ENCODE measurements at places on chromosomes 5 and 9. TPM values are rescaled to one million over a fixed set of nuclear protein-coding genes. Genes with fewer than 3 reads are reported as not detected.

Gene REEP2
- polyA plus RNA-seq, result 10.8 TPM

Gene SUSD3
- polyA plus RNA-seq, result 9.1 TPM

Gene TLE1
- 69.7 TPM for polyA plus RNA-seq

Gene BTNL3
- 0.10 TPM for polyA plus RNA-seq

Gene TMC1
- 0.69 TPM for polyA plus RNA-seq

Gene CDC25C
- 7.6 TPM for polyA plus RNA-seq

Gene IL13
- not detected for polyA plus RNA-seq

Gene FAM221B
- polyA plus RNA-seq, result 0.10 TPM

Gene GOLGA1
- polyA plus RNA-seq, result 15.3 TPM

Gene CCNI2
- polyA plus RNA-seq, result 3.5 TPM

- DNase-seq, result no peak
Observed at GRCh38 chr9:12689233-12689632, 4.0 kb upstream of the TYRP1 start.

- DNase-seq, result peak; percentile 34
Observed at GRCh38 chr9:36961561-36962325, 72.3 kb downstream of the PAX5 start.

DNA sequence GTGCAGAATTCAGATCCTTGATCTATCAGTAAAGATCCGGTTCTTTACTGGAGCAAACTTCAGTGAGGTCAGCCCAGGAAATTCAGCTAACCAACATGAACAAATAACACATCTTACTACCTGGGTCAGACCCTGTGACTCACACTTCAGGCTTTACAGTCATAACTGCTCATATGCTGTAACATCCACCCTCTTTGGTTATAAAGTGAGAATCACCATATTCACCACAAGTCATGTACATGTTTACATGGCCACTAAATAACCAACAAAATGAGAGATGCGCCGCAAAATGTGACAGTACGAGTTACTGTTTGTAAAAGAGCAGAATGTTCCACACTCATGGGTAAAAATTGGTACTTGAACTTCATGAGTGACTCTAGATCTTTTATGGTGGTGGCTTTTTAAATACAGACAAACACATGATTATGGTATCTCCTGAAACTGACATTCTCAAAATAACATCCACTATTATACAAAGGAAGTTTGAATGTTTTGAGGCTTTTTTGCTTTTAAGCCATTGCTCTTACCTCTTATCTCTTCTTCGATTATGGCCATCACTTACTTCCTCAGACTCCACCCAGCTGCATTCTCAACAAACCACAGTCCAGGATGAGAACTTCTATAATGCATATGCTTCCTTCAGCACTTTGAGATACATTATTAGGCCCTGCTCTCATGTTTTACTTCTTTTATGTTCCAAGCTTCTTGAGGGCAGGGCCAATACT lies 516.6 kb downstream of the RAB3C start:
- DNase-seq, result no peak

GRCh38 chr9:103734471-103734870 lies 359.6 kb upstream of the SMC2 start:
- DNase-seq, result no peak

- no peak for DNase-seq
Observed at GRCh38 chr5:140565024-140565779, 574 bp downstream of the SLC35A4 start.

DNA sequence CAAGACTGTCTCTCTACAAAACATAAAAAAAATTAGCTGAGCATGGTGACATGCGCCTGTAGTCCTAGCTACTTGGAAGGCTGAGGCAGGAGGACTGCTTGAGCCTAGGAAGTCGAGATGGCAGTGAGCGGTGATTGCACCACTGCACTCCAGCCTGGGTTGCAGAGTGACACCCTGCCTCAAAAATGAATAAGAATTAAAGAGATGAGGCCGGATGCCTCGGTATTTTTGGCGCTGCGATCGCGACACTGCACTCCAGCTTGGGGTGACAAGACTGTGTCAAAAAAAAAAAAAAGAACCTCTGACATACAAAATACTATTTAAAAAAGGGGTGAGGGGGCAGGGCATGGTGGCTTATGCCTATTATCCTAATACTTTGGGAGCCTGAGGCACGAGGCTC lies 7.3 kb downstream of the GPBP1 start:
- DNase-seq, result no peak

- no peak for DNase-seq
Observed at GRCh38 chr5:73351593-73351992, 97.0 kb downstream of the FOXD1 start.

- DNase-seq, result no peak
Observed at GRCh38 chr5:102722931-102723330, 32.2 kb upstream of the PAM start.

- no peak for DNase-seq
Observed at GRCh38 chr5:41637424-41637823, 127.0 kb upstream of the PLCXD3 start.

DNA sequence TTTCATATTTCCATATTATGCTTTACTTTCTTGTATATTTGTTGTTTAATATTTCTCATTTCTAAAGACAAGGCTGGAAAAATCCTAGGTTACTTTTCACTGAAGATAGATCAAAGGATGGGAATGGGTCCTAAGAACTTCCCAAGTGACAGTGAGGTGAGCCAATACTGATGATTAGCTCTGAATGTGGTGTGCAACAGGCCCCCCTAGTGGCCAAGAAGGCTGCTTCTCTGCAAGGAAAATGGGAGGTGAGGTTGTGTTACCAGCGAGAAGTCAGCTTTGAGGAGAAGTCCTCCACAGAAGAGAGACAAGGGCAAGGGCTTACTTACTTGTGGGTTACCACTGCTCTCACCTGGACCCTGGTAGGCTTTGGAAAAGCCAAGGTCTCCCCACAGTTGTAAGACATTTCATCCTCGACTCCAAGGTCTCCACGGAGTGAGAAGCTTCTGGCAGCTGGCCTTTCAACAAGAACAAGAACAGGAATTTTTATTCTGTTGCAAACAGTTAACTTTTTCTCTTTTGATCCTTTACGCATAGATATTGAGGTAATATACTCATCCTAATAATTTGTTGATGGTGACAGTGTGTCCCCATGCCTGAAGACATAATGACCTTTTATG lies 69.9 kb downstream of the MAMDC2 start:
- DNase-seq, result peak; percentile 12

GRCh38 chr5:141258948-141259347 lies 13.8 kb downstream of the PCDHB15 start:
- no peak for DNase-seq

DNA sequence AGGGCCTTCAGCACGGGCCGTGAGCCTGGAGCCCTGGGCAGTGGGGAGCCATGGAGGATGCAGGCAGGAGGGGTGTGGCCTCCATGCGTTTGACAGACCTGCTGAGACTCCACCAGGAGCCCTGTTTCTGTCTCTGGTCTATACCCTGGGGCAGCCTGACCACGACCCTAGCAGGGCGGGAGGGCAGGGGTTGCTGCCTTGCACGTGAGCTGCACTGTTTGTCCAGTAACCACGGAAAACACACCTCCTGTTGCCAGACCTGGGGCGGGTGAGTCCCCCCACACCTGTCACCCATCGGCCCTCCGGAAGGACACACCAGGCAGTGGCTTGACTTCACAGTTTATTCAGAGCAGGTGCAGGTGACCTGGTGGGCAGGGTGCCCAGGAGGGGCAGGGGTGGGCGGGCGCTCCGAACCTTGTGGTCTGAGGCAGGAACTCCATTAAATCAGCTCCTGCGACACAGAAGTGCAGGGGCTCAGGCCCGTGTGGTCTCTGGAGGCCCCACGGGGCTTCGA lies 3.9 kb downstream of the LCN8 start:
- DNase-seq, result no peak

DNA sequence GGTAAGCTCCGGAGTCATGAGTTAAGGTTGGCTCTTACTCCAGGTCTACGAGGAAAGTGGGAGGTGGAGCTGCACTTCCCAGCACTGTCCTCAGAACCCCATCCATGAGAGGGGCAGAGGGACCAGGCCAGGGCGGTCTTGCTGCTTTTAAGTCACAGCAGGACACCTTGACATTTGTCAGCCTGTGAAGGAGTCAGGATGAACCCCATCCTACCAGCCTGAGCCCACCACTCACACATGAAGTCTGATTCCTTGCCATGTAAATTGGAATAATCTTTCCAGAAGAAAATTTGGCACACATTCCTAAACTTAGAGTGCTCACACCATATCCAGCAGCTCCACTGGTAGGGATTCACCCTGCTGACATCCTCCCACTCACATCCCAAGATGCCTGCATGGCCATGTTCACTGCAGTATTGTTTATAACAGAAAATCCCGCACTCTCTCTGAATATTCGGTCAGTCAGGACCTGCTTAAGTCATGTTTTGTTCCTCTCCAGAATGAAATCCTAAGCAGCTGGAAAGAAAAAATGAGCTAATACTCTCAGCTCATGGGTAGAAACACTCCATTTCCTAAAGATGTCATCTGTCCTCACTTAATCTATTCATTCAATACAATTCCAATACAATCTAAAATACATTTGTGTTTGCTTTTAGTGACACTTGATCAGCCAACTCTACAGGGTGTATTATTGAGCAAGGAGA lies 79.3 kb upstream of the COL5A1 start:
- DNase-seq, result no peak

DNA sequence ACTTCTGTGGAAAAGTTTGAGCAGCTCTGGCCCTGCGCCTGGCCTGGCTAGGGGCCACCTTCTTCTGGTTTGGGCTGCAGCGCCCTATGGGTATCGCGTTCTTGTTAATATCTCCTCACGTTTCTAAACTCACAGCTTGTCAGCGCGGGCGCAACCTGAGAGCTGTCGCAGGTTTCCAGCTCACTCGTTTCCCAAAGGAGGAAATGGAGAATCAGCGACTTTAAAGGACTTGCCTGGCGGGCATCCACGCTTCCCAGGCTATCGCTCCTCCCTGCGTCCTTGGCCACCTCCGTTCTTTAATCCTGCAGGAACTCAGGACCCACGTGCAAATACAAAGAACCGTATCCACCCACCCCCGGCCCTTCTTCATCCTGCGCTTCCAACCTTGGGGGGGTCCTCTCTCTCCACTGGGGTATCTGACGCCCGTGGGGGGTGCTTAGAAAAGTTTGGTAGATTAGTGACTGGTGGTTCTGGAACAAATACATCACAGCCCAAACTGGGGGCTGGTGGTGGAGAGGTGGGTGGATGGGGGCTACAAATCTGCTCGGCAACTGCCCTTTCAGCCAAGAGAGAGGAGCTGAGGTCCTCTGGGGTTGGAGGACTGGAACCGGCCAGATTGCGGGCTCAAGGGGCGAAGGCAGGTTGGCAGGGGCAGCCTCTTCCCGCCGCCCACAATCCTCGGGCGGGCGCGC lies 578 bp upstream of the PSAT1 start:
- no peak for DNase-seq

DNA sequence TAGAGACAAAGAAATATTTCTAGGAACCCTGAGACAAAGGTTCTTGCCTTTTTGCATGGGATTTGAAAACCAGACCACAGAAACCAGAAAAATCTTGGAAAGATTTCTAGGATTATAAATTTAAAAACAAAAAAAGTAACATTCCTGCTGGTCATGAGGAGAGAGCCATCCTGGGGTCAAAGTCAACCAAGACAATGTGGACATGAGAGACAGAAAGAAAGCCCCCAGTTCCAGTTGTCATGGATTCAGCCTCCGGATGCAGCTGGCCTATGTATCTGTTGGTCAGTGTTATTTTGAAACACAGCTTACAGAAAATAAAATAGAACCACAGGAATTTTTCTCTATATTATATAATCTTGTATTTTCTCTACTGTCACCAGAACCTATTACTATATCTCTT lies 24.4 kb upstream of the RGMB start:
- DNase-seq, result no peak

GRCh38 chr9:33175649-33176325 lies 8.7 kb upstream of the B4GALT1 start:
- no peak for DNase-seq

DNA sequence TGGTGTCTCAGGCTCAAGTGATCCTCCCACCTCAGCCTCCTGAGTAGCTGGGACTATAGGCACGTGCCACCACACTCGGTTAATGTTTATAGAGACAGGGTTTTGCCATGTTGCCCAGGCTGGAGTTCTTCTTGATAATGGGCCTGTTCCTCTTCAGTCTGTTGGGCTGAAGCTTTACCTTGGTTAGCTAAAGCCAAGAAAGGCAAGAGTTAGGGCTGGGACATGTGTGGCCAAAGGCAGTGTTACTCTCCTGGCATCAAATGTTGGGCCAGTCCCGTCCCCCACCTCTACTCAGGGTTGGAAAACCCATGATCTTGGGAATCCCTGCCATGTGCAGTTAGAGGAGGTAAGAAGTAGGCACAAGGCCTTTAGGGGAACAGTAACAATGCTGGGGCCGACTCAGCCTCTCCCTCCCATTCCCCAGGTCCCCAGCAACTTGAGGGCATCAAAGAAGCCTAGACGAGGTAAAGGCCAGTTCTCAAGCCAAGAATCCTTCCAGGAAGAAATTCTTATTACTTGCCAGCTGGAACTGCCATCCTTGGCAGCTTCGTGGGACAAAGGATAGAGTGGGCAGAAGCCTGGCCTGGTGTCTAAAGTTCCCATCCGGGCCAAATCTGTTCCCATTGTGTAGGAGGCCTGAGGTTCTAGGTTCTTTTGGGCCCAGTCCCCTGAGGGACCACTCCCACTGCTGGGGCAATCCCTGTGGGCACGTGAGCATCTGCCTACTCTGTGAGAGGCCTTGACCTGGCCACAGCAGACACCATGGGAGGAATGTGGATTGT lies 4.5 kb downstream of the EGR1 start:
- no peak for DNase-seq

DNA sequence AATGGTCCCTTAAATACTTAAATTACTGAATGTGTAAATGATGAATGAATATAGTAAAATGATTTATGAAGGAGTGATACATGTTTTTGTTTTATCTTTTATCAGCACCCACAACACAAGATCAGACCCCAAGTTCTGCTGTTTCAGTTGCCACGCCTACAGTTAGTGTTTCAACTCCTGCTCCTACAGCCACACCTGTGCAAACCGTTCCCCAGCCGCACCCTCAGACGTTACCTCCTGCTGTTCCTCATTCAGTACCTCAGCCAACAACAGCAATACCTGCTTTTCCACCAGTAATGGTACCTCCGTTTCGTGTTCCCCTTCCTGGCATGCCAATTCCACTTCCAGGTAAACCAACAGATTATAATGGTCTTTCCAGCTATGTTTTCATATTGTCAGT lies 16.3 kb downstream of the TCERG1 start:
- DNase-seq, result no peak

Measured in right renal pelvis (tissue), 4 donors.